ENCODE measurements at places on chromosomes 16 and 17. TPM values are rescaled to one million over a fixed set of nuclear protein-coding genes. Genes with fewer than 3 reads are reported as not detected.

The TAF1C gene
- total RNA-seq, result 19.9 TPM

The FAM117A gene
- 5.3 TPM for total RNA-seq

The UMOD gene
- total RNA-seq, result not detected

The CCDC102A gene
- total RNA-seq, result 0.83 TPM

Data from left lobe of liver (tissue), 2 donors.